ENCODE measurements at places on chromosomes 6 and 20.

DNA sequence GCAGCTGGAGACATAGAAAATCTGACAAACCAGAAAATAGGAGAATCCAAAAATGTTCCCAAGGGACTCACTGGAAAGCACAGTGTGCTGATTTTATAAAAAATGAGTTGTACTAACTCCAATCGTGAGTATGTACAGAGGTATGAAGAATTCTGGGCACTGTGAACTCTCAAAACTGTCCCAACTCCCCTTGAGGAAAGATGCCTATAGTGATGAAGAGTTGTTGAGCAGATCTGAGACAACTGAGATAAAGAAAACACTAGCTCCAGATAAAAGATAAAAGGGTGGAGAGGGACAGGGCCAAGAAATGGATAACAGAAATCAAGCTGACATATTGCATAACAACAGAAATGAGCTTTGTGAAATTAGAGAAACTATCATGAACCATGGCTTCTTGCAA lies 481.4 kb downstream of the MAFB start:
- DNase-seq: no peak

DNA sequence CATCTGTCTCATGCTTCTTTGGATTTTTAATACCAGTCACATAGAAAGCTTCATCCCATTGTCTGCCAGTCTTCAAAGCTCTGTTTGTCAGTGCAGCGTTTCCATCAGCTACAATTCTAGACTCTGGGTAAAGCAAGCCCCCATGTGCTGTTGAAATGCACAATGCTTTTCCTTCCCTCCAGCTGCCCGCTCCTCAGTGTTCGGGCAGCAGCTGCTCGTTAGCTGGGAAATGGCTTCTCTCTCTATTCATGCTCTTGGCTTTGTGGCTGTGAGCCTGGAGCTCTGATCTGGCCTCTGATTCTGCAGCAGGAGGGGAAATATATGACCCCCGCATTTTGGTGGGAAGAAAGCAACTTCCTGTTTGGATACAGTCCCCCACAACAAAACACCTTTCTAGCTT lies 213.0 kb upstream of the CDYL start:
- no peak for DNase-seq

GRCh38 chr6:167426651-167427050 lies 101.8 kb downstream of the TTLL2 start:
- DNase-seq: no peak

- DNase-seq: no peak
These were observed 95.2 kb upstream of the BTBD3 start for GRCh38 chr20:11822540-11822794.

DNA sequence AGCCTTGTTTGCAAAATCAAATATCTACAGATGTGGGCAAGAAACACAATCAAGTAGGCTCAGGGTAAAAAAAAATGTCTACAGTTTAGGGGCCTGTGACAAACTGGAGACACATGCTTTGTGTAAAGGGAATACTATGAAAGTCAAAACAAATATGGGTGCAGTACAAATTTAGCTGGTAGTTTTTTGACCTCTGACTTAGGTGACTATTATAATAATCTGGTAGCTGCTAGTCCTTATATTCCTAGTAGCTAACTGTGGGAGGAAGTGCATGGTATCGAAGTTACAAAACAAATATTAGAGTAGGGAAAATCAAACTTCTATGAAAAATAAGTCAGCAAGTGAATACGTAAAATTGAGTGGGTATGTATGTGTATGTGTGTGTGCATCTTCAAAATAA lies 35.4 kb downstream of the CYP24A1 start:
- DNase-seq: no peak

DNA sequence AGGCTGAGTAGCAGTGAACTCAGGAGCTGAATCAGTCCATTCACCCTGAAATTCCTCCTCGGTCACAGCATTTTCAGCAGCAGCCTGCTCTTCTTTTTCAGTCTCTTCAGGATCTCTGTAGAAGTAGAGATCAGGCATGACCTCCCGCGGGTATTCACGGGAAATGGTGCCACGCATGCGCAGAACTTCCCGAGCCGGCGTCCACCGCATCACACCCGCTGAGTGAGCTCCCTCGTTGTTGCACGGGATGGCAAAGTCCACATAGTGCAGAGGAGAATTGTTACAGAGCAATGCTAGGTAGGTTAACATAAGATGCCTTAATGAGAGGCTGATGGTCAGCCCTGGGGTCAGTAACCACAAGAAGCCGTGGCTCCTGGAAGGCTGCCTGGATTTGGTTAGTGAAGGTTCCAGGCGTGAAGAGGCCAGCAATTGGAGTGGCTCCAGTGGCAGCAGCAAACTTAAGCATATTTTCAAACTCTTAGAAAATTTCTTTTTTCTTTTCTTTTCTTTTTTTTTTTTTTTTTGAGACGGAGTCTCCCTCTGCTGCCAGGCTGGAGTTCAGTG lies 113.5 kb upstream of the HDAC2 start:
- DNase-seq: no peak

All from head of caudate nucleus (tissue), 42 donors.